ENCODE measurements at places on chromosomes 2 and 18.
A peak's percentile ranks its signal among the peaks of the same experiment; 100 is the strongest.

DNA sequence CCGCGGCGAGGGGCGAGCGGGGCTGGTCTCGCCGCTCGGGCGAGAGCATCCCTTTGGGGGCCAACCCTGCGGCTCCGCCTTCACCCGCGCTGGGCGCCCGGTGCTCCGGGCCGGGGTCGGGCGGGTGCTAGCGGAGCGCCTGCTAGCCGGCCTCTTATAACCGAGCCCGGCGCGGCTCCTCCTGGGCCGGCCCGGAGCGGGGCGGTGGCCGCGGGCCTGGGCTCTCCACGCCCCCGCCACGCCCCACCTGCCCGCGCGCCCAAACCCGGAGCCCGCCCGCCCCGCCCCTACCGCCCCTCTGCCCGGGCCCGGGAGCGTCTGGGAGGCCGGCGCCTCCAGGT, at the start of gene FOXI3:
TSS of gene FOXI3 (minus strand) at position 129 of the 341 bp plus-strand sequence. CDS start 158 bp downstream, outside the sequence.
- no peak for DNase-seq

DNA sequence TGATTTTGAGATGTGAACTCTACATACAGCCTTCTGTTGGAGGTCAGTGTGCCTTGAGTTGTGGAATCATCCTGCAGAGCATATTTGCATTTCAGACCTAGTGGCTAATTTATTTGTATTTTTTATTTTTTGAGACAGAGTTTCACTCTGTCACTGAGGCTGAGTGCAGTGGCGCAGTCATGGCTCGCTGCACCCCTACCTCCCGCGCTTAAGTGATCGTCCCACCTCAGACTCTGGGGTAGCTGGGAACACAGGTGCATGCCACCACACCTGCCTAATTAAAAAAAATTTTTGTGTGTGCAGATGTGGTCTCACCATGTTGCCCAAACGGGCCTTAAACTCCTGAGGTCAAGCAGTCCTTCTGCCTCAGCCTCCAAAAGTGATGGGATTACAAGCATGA, 104.4 kb downstream of the ASXL3 start:
- no peak for DNase-seq

GRCh38 chr2:99079226-99079625, 62.3 kb upstream of the C2orf15 start:
- peak; percentile 33 for DNase-seq

GRCh38 chr18:3074087-3074486, 61.1 kb upstream of the LPIN2 start:
- no peak for DNase-seq

GRCh38 chr2:222854773-222855700, 5.8 kb upstream of the ACSL3 start:
- no peak for DNase-seq

- DNase-seq, result peak; percentile 2
These were observed 27.0 kb upstream of the INO80D start for GRCh38 chr2:206112846-206113547.

- DNase-seq, result peak; percentile 58
These were observed 40.5 kb upstream of the NABP1 start for GRCh38 chr2:191637182-191638078.

DNA sequence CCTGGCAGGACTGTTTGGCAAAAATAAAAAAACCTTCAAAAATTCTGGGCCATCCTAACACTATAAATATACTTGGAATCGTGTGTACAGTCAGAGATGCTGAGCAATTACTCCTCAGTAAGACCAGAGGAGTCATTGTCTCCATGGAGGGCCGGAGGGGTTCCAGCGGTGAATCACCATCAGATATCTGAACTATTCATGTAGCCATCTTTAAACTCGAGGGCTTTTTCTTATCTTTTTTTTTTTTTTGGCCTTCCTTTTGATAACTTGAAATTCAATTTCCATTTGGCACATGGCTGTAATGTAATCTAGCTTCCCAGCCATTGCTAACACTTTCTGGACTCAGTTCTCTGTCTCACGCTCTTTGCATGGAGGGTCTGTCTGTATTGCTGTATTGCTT, 7.4 kb upstream of the FHL2 start:
- peak; percentile 92 for DNase-seq

- no peak for DNase-seq
These were observed 2.4 kb downstream of the CWC22 start for GRCh38 chr2:180004731-180005130.

DNA sequence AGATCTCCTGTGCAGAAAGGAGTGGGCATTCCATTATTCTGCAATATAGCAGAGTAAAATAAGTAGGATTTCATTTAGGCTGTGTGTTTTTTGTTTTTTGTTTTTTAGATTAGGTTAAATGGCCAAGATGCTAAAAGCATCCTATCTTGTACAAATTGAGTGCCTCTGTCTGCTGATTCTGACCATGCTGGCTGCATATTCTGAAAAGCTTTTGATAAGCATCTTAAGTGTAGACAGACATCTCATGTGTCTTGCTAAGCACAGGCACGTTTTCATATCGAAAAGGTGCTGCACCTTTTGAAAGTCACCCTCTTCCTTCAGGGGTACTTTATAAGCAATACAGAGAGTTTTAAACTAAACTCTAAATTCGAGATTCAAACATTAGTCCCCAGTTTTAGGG, 74.0 kb upstream of the BCL11A start:
- DNase-seq, result no peak

DNA sequence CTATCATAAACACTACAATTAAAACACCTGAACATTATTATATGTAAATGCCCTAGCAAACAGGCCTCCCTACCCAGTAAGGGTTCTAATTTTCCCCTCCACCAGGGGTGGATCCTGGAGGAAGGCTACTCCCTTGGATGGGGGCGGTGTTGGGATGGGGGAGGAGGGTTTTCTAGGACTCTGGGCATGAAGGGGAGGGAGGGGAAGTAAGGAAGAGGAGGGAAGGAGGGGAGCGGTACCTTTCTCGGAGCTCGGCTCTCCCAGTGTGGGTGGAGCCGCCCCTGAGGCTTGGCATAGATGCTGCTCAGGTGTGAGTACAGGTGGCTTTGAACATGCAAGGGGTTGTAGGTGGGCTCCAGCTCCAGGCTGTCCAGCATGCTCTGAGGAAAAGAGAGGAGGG, 5.4 kb downstream of the DOK1 start:
- DNase-seq, result no peak

GRCh38 chr2:99150706-99151105, 4.0 kb downstream of the TSGA10 start:
- no peak for DNase-seq

DNA sequence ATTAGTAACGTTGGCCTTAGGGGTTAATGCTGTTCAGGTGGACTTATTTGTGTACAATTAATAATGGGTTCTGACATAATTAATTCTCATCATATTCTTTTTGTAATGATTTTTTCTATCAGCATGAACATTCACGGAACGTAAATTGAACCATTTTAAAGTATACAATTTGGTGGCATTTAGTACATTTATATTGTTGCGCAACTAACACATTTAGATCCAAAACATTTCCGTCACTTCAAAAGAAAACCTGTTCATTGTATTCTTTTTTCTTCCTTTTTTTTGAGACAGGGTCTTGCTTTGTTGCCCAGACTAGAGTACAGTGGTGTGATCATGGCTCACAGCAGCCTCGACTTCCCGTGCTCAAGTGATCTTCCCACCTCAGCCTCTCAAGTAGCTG, 65.8 kb downstream of the BOD1L2 start:
- DNase-seq, result no peak

DNA sequence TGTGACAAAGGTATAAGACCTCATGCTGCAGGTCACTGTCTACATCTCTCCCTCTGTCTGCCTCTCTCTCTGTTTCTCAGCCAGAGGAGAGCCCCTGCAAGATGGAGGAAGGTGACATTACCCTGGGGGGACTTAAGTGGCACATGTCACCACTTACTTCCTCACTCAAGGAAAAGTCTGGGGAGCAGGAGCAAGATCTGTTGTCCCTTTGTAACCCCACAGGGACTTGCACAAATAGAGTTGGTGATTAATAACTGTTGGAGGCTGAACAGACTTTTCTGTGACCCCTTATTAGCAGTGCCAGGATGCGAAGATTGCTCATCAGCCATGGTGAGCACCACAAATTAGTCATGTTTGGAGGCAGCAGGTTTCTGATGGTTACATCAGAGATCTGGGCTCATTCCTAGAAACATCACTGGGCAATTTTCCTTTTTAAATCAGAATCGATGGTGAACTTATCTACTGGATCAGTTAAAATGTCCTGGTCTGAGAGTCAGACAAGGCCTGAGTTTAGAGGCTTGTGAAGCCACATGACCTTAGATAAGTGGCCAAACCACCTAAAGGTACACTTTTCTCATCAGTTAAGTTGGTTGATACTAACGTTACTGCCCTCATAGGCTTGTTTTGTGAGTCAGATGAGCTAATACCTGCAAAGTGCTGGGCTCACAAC, 81.2 kb upstream of the LTBP1 start:
- DNase-seq, result peak; percentile 98

DNA sequence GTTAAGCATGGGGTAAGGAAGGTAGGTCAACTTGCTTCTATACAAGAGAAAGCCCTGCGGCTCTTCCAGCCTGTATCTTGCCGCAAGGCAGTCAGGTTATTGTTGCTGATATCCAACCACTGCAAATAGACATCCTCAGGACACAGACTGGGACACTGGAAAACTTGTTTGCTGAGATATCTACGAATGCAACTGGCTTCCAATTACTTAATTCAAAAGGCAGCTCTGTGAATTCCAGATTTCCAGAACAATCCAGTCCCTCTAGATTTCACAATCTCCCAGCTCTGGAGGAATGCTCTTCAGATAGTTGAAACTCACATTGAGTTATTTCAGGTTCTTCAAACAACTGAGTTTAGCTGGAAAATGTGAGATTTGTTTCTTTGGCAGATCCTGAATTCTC, 34.6 kb upstream of the SP9 start:
- peak; percentile 4 for DNase-seq

DNA sequence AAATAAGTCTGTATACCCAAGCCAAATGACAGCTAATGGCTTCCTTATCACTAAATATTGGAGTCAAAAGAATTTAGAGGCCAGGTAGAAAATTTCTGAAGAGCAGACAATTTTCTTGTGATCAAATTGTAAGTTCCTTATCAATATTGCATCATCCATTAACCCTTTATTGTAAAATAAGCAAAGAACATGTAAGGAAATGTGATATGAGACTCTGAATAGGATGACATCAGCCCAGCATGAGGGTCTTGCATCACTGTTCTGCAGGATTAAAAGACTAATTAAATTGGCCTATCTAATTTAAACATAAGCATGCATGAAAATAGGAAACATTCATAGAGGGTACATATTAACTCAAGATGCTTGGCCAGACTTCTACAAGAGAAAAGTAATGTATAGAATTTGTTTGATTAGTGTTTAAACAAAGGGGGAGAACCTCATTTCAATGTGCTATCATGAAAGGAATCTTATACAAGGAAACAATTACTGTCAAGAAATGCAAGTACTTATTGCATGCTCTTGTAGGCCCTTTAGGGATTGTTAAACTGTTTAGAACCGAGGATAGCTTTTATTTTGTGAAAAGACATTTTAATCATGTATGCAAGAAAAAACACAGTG, 302.9 kb downstream of the PRKCE start:
- DNase-seq, result no peak

DNA sequence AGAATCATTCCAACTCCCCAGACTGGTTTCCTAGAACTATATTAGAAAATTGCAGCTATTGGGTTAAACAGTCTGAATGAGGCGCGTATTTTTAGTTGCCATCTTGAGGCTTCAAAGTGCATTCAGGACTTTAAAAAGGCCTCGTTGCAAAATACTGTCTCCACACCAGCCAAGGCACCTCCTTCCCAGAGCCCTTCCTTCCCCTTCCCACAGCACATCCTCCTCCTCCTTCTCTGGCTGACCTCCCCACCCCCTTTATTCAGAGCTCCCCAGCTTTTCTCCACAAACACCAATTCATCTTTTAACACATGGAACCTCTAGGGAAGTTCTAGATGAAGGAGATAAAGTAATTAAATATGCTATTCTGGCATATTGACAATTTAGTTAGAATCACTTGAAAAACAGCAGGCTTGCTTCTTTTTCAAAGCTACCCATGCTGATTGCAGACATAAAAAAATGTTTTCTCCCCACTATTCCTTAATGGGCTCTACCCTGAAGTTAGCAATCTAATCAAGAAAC, 90.3 kb downstream of the RTP5 start:
- DNase-seq, result no peak

GRCh38 chr2:184041077-184041476, 557.3 kb upstream of the ZNF804A start:
- DNase-seq, result peak; percentile 37

DNA sequence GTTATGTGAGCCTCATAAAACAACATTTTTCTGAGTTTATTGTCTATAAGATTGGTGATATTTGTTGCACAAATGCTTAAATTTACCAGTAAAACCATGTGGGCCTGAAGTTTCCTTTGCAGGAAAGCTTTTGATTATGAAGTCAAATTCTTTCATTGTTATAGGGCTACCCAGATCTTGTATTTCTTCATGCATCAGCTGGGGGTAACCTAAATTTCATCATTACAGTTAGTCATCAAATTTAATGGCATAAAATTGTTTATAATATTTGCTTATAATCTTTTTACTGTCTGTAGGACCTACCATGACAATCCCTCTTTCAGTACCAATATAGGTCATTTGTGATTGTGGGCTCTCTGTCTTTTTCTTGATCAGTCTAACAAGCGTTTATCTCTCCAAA, 47.8 kb downstream of the SMAD2 start:
- no peak for DNase-seq

GRCh38 chr2:69223759-69224511, 163.1 kb downstream of the GFPT1 start:
- DNase-seq, result no peak

DNA sequence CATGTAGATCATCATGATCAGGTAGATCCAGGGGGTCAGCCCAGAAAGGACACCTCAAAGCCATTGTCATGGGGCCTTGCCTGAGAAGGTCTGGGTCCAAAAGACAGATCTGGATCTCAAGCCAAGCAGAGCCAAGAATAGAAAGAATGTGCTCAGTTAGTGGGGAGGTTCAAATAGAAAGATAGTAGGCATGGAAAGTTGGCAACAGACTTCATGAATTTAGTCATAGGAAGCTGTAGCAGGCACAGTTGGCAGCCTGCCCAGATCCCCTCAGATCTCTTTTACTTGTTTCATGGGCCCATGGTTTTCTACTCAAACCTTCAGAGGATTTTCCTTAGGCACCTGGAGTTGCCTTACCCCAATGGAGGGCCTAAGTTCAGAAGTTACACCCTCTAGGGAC, 767.0 kb downstream of the SLC4A3 start:
- peak; percentile 34 for DNase-seq

GRCh38 chr2:19676770-19677169, 225.0 kb downstream of the TTC32 start:
- no peak for DNase-seq

DNA sequence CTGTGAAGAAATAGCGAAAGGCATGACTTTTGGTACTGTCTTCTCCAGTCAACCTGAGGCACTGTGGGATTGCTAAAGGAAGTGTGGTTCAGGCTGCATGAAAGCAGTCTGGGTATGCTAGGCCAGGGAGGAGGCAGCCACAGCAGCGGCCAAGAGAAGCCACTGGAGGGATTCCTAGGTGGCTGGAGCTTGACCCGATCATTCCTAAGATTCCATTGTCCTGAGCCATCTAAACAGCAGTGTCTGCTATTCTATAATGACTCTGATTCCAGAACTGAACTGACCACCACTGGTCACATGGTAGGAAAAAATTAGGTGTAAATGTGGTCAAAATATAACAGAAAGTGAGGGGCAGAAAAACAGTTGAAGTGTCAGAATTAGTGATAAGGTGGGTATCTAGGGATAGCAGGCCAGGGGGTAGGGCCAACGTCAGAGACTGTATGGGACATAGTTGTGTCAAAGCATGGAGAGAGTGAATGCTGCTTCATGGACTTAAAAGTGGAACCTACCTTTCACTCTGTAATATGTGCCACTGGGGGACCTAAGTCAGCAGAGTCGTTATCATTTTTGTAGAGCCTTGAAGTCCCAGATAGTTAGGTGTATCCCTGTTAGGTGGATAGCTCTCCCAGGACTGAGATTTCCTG, 204.6 kb downstream of the CTNNA2 start:
- peak; percentile 92 for DNase-seq

- DNase-seq, result no peak
These were observed 46.1 kb downstream of the SPRED2 start for GRCh38 chr2:65386344-65386743.

Data from fibroblast of skin of back (primary cell).